Right lung (tissue), 10 donors: ENCODE measurements at places on chromosomes 3 and 15.

DNA sequence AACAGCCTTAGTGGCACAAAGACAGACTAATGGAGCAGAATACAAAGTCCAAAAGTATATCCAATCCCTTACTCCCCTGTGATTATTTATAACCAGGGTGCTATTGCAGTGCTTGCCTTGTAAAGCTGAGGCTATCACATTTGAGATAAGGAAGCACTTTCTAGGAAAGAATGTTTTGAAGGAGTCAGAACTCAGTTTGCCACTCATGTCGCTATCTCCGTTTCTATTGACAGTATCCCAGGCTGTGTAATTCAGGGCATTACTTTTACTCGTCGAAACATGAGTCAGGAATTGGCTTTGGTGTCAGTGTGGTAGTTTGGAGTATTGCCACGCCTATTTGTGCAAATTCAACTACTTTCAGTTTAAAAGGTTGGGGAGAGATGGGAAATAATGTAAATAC is 78.4 kb downstream of the FBXL2 start:
- DNase-seq, result peak; percentile 18

DNA sequence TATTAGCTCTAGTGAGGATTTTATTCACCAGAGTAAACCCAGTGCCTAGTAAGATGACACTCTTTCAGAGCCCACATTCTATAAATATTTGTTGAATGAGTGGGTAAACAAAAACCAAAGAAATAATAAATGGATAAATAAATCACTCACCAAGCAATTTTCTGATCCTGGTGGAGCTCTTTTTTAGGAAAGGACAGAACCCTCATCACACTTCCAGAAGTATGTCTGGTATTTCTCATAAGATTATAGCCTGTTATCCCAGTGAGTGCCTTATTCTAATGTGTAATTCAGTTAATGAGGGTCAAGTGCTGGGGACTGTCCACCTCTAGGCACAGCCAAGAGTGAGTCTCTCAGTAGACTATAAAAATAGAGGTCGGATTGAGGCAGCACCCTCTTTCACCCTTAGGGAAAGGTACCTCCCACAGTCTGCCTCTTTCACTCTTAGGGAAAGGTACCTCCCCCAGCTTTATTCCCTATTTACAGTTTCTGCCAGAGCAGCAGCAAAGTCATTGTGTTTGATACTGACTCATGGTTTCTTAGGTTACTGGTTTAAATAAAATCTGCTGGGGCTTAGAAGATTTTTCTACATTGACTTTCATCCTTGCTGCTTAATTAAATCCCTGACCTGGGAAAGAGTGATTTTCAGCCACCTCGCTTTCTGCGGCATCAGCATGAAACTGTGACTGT is 145.0 kb downstream of the STAC start:
- DNase-seq, result no peak

GRCh38 chr3:33238923-33239322 is 20.3 kb upstream of the SUSD5 start:
- no peak for DNase-seq

DNA sequence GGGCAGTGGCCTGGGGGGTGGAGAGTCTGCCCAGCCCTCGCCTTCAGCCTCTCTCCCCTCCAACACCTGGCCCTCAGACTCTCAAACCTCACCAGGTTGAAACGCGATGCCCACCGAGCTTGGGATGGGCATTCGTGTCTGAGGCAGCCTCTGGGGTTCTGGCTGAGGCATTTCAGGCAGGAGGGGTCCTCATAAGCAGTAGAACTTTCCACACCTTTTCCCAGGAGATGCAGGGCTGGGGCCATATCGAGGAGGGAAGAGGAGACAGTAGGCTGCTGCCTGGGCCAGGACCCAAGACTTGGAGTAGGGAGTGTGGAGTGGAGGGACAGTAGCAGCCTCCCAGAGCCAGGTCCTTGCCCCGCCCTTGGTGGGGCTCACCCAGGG is 24.6 kb downstream of the ACAA1 start:
- DNase-seq, result no peak

- no peak for DNase-seq
Measured at GRCh38 chr3:175421902-175422301, 562.8 kb downstream of the NAALADL2 start.

- no peak for DNase-seq
Measured at GRCh38 chr15:48031973-48032372, 88.8 kb upstream of the SLC24A5 start.

GRCh38 chr3:7211740-7212139 is 350.8 kb downstream of the GRM7 start:
- DNase-seq, result no peak

DNA sequence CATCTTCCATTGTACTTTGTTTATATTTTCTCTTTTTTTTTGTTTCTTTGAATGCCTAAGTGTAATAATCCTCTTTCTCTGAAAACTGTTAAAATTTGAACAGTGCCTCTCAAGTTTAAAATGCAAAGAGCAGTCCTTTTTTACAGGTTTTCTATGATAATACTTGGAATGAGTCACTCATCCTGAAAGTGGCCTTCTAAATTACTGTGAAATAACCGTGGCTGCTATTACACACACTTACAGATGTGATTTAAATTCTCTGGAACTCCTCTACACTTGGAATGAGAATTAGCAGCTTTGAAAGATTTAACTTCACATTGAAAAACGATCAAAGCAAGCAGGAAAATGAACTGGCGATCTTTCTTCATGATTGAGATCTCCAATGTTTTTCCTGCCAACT is 105.9 kb downstream of the ROBO1 start:
- no peak for DNase-seq

GRCh38 chr3:184327171-184327570 is 10.2 kb upstream of the FAM131A start:
- no peak for DNase-seq

DNA sequence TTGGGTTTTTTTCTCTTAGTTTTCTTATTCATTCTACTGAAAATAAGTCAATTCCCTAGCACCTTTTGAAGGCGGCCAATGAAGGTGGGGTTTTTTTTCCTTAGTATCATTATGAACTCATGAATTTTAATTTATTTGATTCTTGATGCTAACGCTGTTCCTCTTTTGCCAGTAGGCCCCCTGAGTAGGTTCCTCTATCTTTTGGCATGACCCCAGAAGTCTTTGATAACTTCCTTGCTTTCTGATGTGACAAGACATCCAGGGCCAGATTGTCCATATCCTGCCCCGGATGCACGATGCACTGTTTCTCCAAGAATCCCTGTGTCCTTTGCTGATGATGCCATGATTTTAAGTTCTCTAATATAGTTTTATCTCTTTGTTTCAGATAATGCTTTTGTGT is 20.6 kb downstream of the LRRK1 start:
- no peak for DNase-seq

DNA sequence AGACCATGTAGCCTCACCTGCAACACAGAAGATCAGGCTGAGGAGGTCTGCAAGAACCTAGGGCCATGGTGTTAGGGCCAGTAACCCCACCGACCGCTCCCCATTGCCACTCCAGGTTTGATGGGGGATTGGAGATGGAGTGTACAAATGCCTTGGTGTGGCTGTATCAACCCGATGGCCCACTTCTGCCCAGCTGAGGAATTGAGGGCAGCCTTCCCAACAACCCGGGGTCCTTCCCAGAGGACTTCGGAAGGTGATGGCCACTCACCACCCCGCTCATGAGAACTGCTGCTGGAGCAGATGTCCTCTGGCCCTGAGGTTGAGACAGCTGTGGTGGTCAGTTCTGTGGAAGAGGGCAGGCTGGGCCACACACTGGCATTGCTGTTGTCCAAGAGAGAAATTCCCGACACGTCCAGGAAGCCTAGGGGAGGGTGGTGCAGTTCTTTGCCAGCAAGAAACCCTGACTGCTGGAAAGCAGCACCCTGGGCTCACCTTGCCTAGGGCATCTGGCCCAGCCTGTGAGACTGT is 8.9 kb downstream of the GORASP1 start:
- DNase-seq, result no peak

DNA sequence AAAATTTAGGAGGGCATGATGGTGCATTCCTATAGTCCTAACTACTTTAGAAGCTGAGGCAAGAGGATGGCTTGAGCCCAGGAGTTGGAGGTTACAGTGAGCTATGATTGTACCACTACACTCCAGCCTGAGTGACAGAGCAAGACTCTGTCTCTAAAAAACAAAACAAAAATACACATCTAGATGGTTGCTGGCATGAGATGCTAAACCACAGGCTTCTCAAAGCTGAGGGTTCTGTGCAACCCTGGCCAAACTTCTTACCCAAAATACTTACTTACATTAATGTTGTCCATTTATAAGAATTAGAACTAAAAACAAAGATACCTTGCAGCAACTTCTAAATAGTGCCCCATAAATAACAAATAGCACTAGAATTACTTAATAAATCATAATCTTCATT is 14.3 kb upstream of the ARHGEF3 start:
- no peak for DNase-seq

GRCh38 chr3:134885877-134886621 is 91.0 kb downstream of the EPHB1 start:
- DNase-seq, result no peak

DNA sequence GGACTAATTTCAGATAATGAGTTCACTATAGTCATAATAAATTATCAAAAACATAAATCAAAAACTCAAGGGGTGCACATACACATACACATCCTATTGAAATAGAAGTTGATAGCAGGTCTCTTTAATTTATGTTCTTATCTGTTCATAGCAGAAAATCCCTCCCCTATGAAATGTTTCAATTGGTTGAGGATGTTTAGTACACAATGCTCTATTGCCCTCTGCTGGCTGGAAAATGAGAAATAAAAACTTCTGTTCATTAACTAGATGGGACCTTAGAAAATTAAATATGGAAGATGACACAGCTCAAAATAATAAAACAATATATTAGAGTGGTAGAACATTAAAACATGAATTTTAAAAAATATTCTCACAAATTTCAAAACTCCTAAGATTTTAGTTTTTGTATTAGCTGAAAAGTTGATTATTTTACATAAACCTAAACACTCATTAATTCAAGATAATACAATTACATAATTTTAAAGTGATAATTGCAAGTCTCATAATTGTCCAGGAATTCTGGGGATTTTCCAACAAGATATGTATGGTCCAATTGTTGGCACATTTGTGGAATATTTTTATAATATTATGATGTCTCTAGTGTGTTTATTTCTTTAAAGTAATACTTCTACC is 735.0 kb downstream of the ROBO1 start:
- no peak for DNase-seq

DNA sequence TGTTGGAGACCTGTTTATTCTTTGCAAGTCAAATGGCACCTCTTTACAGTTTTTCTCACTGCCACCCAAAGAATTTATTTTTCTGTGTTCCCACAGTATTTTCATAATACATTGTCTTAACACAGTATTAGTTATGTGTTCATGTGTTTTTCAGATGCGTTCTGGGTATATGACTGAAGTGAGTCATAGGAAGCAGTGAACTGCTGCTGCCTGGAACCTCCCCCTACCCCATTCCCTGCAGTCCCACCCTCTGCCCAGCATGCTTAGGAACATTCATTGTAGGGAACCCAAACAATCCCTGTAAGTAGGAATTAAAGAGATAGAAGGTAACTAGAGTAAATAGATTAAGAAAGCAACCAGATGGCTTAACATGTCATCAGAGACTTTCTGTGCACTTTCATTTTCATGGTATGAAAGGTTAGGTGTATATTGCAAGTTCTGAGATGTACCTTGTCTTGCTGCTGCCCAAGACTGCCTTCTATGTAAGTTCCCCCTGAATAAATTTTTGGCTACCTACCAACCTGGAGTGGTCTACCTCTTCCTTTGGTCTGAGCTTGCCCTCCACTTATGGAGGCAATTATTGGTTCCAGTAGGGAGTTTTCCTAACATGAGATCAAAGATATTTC is 21.9 kb upstream of the SQOR start:
- no peak for DNase-seq

DNA sequence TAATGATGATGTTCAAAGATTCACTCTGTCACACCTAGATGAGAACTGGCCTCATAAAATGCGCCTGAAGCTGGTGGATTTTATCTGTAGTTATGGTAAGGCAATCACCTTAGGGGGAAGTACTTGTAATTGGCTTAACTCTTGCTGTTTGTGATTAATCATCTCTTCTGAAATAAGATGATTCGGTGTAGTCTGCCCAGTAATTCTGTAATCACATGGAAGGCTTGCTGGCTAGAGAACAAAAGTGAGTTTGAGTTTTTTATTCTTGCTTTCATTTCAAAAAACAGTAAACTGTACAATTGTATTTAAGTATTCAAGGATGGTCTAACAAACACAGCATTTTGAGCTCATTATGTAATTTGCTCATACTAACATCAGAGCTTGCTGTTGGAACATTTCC is 72.1 kb downstream of the OTOL1 start:
- no peak for DNase-seq

GRCh38 chr15:83206526-83207008 is 1.1 kb downstream of the HDGFL3 start:
- peak; percentile 19 for DNase-seq

DNA sequence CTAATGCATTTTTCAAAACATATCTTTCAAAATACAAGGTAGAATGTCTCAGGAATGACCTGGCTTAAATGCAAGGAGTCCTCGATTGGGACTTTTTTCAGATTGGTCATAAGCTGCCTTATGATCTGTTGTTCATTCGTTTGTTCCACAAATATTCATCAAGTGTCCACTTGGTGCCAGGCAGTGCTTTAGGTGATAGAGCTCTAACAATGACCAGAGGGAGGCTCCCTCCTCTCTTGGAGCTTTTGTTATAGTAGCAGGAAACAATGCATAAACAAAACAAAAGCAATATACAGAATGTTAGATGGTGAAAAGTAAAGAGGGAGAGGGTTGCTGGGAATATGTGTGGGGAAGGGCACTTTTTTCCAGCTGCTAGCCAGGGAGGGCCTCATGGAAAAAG is 156.1 kb downstream of the MCTP2 start:
- no peak for DNase-seq

DNA sequence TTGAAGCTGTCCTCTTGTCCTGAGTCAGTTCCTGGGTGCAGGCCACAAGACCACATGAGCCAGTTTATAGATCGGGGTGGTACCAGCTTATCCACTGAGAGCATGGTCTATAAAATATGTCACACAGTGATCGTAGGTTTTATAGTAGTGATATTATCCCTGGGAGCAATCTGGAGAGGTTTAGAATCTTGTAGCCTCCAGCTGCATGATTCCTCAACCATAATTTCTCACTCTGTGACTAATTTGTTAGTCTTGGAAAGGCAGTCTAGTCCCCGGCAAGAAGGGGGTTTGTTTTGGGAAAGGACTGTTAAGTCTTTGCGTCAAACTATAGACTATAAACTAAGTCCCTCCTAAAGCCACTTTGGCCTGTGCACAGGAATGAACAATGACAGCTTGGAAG is 693.0 kb upstream of the CADM2 start:
- DNase-seq, result no peak

DNA sequence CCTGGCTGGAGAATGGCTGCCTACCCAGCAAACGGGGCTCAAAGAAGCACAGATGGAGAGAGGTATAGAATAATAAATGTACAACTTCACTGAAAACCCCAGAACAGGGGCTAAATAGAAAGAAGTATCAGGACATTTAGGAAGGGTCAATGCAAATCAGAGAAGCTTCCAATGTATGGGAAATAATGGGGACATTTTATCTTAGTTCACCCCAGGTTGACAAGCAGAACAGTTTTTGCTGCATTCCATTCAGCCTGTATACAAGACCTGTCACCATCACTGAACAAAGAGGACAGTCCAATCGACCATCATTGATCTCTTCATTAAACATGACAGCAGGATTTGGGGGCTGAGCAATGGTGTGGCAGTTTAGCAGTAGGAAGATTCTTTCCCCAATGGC is 68.1 kb downstream of the MYH15 start:
- DNase-seq, result no peak
